ENCODE measurements at places on chromosomes 11 and 22.
A peak's percentile ranks its signal among the peaks of the same experiment; 100 is the strongest.

DNA sequence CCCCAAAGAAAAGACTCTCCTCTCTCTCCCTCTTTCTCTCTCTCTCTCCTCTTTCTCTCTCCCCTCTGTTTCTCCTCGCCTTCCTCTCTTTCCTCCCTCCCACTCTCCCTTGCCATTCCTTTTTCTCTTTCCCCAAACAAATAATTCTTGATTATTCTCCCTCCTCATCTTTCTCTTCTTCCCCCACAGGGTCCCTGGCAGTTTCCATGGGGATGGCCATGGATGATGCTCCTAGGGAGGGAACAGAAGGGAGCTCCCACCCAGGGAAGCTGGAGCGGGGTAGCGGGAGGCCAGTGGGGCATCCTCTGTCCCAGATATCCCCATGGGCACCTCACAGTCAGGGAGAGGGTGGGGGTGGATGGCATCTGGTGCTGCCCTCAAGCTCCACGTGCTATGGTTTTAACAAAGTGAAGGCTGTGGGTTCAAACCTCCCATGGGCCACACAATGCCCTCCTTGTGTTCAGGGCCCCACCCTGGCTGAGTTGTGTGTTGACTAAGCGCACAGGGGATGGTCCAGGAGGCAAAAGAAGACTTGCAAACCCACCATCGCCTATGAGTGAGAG lies 266.4 kb downstream of the BUD13 start:
- DNase-seq, result peak; percentile 37

DNA sequence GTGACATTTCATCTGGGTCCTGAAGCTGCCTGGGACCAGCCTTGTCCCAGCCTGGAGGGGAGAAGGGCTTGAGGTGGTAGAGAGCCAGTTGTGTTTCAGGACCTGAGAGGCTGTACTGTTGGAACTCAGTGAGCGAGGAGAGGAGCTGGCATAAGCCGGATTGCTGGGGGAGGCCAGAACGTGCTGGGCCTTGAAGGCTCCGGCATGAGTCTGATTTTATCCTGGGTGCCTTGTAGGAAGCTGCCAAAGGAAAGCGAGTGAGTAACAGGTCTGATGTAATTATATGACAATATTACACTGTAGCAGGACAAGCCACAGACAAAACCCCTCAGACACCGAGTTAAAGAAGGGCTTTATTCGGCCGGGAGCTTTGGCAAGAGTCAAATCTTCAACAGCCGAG lies 17.2 kb downstream of the AP2A2 start:
- DNase-seq, result no peak

DNA sequence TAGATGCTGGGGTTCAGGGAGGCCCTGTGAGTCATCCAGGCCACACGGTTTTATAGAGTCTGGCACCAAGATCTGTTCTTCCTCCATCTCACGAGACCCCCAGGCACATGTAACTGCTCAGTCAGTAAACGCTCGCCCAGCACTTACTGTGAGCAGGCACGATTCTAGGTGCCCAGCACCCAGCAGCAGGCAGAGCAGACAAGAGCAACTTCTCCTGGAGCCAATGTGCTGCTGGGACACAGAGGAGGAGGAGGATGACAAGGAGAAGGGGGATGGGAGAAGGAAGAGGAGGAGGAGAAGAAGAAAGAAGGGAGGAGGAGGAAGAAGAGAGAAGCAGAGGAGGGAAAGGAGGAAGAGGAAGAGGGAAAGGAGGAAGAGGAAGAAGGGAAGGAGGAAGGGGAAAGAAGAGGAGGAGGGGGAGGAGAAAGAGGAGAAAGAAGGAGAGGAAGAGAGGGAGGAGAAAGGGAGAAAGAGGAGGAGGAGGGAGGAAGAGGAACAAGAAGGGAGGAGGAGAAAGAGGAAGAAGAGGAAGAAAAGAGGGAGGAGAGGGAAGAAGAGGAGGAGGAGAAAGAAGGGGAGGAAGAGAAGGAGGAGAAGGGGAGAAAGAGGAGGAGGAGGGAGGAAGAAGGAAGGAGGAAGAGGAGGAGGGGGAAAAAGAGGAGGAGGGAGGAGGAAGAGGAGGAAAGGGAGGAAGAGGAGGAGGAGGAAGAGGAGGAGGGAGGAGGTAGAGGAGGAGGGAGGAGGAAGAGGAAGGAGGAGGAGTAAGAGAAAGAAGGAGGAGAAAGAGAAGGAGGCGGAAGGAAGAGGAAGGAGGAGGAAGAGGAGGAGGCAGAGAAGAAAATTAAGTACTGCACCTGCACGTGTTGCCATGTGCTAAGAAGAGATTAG lies 77.6 kb upstream of the RTL6 start:
- no peak for DNase-seq

DNA sequence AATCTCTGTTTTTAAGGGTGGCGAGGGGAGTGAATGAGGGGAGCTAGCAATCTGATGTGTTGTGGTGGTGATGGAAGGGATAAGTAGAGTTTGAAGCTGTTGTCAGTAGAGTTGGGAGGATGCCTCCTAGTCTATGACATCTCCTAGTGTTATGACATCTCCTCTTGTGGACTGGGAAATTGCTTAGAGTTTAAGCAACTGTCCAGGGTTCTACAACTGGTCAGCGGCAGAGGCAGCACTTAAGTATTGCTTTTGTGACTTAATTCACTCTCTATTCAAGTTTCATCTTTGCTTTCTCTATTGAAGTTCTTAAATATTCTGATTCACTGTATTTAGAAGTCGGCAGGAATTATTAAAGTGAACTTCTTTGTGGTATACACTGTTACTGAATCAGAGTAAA lies 13.8 kb downstream of the BMAL1 start:
- no peak for DNase-seq

- DNase-seq, result no peak
Measured at GRCh38 chr11:93694109-93694508, 32.6 kb downstream of the CEP295 start.

DNA sequence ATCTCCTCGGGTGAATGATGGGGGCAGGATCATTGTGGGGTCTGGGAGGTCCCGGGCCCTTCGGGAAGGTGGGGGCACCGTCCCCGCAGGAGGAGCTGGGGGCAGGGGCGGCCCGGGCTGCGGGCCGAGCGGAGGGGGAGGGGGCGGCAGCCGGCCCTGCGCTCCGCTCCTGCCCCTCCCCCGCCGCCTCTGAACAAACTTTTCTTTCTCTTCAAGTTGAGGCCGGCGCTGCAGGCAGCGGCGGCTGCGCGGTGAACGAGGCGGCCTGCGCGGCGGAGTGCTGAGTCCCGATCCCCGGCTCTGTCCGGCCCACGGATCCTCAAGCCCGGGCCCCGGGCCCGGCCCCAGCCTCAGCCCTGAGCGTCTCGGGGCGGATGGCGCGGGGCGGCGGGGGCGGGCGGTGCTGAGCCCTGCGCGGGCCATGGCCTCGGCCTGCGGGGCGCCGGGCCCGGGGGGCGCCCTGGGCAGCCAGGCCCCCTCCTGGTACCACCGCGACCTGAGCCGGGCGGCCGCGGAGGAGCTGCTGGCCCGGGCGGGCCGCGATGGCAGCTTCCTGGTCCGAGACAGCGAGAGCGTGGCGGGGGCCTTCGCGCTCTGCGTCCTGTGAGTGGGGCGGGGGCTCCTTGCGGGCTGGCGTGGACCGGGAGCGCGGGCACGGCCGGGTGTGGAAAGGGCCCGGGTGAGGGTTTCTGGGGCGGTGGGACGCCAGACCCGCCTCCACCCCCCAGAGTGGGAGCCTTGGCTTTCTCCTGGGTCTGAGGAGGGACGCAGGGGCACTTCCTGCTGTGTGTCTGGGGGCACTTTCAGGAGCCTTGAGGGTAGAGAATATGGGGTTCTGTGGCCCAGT lies at the start of gene INPPL1:
Gene INPPL1 (plus strand): TSS at position 204 of the 847 bp plus-strand sequence. CDS start 218 bp downstream, at position 422.
- no peak for DNase-seq

GRCh38 chr11:63915961-63916836 lies 765 bp downstream of the RCOR2 start:
- DNase-seq, result peak; percentile 41

GRCh38 chr22:28102151-28102812 lies 183.2 kb upstream of the PITPNB start:
- no peak for DNase-seq

GRCh38 chr11:133038850-133039249 lies 493.5 kb downstream of the OPCML start:
- DNase-seq, result no peak

- DNase-seq, result no peak
Measured at GRCh38 chr11:116955548-116955947, 118.1 kb upstream of the APOA1 start.

DNA sequence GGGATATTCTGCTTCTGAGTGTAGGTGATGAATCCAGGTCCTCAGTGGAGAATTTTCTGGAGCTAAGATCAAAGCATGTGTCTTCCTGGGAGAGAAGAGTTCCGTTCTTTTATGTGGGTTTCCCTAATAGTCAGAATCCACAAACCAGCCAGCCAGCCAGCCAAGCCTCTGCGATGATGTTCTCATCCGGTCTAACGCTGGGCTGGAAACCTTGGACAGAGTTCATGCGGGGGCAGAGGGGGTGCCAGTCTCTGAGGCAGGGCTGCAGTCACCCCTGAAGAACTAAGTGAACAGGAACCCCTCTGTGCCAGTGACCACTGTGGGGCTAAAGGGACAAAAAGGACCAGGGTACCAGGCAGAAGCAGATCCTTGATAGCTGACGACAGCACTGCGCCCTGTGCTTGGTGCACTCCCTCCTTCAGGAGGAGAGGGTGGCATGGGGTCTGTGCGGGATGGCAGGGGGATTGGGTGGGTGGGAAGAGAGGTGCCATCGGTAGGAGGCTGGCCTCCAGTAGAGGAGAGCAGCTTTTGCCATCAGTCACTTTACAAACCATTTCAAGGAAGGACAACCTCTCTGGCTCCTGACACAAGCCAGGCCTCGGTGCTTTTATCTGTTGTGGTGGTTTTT lies 27.1 kb downstream of the ADAMTS15 start:
- DNase-seq, result no peak

- no peak for DNase-seq
Measured at GRCh38 chr22:36419912-36420882, 32.4 kb upstream of the MYH9 start.

DNA sequence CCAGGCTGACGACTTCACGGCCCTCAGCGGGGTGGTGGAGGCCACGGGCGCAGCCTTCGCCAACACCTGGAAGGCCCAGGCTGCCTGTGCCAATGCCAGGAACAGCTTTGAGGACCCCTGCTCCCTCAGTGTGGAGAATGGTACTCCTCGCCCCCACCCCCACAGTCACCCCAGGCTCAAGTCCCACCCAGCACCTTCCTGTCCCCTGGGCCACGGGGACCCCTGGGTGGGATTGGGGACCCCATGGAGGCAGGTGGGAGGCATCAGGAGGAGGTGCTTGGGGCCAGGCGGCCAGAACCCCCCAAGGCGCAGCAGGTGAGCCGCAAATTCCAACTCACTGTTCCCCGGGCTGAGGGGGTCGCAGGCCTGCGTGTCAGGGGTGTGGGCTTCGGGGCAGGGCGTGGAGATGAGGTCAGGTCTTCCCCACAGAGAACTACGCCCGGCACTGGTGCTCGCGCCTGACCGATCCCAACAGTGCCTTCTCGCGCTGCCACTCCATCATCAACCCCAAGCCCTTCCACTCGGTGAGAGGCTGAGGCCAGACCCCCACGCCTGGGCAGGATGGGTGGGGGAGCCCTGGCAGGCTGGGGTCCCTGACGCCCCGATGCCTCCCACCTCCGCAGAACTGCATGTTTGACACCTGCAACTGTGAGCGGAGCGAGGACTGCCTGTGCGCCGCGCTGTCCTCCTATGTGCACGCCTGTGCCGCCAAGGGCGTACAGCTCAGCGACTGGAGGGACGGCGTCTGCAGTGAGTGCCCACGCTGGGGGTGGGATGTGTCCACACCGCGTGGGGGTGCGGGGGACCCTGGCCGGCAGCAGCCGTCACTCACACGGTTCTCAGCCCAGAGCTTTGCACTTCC lies 9.4 kb downstream of the MUC5B start:
- DNase-seq, result no peak

GRCh38 chr11:65206901-65207300 lies 25.2 kb downstream of the CAPN1 start:
- no peak for DNase-seq

Measured in NCI-H2081 (cell line).